Activated CD8-positive, alpha-beta memory T cell treated with anti-CD3 and anti-CD28 coated beads, Interleukin-2, amount 10 ng/mL, durations not matched to agents 7 days and 5 days (primary cell): ENCODE measurements at places on chromosomes 4 and X. TPM values are rescaled to one million over a fixed set of nuclear protein-coding genes. Genes with fewer than 3 reads are reported as not detected.
A peak's percentile ranks its signal among the peaks of the same experiment; 100 is the strongest.

- peaks cover 44% of the 10 kb centered on the region for H3K36me3 ChIP-seq
- H3K27me3 ChIP-seq, result no peaks in the 10 kb centered on the region
- peaks cover 23% of the 10 kb centered on the region for H3K4me1 ChIP-seq
- peak overlapping the region; percentile 58 for H3K27ac ChIP-seq
Observed at GRCh38 chrX:19544693-19545305, 29.5 kb upstream of the MAP3K15 start.

DNA sequence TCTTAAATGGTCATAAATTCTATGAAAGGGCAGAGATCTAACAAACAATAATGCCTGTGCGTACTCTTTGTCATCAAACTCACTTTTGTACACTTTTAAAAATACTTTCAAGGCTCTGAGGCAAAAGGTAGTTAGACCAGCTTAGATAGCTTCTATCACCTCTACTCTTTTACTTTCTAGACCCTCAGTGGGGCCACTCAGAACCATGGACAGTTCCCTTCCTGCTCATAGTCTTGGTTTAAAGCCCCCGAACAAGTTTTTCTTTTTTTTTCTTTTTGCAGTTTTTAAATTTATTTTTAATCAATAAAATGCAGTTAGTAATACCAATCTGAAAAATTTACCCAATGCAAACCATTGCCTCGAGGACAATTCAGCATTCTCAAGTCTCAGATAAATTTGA is 460.5 kb upstream of the CNKSR2 start:
- H3K4me1 ChIP-seq, result no peaks in the 10 kb centered on the region
- no peak overlapping the region for H3K4me3 ChIP-seq
- H3K27me3 ChIP-seq, result no peaks in the 10 kb centered on the region
- no peak for DNase-seq

Gene GALNT7
- 16.8 TPM for total RNA-seq

Gene SYTL4
- not detected for total RNA-seq

- no peak overlapping the region for H3K27ac ChIP-seq
- no peaks in the 10 kb centered on the region for H3K4me1 ChIP-seq
- no peaks in the 10 kb centered on the region for H3K27me3 ChIP-seq
- no peak overlapping the region for H3K4me3 ChIP-seq
- DNase-seq, result no peak
- H3K36me3 ChIP-seq, result no peaks in the 10 kb centered on the region
Observed at GRCh38 chr4:19486400-19486799, 765.3 kb upstream of the SLIT2 start.

DNA sequence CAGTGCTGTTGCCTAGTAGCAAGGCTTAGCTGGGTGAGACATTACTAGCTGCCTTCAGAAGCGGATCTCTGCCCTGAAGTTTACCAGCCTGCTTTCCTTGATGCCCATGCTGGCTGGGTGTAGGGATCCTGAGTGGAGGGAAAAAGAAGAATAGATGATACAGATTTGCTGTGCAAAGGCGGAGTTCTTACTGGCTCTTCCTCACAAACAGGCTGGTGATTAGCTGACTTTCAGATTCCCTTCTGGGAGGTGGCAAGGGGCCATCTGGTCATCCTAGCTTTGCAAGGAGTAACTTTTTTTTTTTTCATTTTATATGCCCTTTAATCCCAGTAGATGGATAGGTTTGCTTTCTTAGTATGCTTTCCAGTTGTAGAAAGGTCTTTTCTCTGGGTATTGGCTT is 44.8 kb downstream of the SMARCA5 start:
- peaks cover 38% of the 10 kb centered on the region for H3K4me1 ChIP-seq
- no peaks in the 10 kb centered on the region for H3K27me3 ChIP-seq
- peak overlapping the region; percentile 91 for H3K27ac ChIP-seq
- peak overlapping the region; percentile 89 for H3K4me3 ChIP-seq

DNA sequence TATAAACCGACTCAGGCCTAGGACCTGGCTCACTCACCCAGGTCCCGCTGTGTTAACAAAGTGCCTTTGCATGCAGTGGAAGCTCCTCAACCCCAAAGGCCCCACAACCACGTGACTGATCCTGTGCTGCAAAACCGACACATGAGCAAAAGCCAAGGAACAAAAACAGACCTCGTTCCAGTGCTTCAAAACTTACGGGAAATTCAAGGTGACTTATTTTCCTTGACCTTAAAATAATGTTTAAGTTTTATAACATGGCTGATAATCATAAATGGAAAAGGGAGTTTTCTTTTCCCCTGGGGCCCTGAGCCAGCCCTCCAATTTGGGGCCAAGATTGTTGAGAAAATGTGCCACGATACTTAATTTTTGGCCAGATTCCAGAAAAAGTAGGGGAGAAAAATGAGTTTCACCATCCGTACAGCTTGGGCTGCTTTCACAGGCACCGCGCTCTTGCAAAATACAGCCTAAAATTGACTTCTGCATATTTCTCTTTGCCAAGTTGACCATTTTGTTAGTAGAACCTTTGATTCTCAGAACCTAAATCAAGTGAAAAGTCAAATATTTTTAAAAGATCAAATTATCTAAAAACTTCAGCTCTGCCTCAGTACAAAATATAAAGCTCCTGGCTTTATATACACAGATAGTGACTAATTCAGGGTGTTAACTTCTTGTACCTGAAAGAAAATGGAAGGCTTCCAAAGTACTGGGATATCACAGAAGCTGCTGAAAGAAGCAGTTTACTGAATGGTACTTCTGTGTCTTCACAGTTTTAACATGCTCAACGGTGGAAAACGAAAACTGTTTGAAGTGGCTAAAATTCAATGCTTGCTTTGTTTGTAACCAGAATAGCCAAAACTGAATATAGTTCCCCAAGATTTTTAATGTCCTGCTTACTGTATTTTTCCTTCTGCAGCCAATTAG is 93.8 kb downstream of the APBB2 start:
- H3K27me3 ChIP-seq, result no peaks in the 10 kb centered on the region
- H3K4me1 ChIP-seq, result no peaks in the 10 kb centered on the region
- no peak overlapping the region for H3K4me3 ChIP-seq
- no peak overlapping the region for H3K27ac ChIP-seq
- no peaks in the 10 kb centered on the region for H3K36me3 ChIP-seq

DNA sequence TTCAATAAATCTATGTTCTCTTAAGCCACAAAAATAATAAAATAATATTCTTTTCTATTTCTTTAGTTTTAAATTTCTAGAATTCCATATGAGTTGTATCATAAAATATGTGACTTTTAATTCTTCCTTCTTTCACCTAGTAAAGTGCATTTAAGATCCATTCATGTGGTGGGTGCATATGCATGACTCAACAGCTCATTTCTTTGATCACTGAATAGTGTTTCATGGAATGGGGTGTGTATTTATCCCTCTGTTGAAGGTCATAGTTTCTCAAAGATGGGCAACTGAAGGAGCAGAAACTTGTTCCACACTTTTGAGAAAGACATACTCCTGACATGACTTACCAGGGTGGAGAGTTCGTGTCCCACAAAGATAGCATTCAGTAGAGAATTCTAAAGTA is 1230.3 kb upstream of the AGA start:
- DNase-seq, result no peak
- H3K27ac ChIP-seq, result no peak overlapping the region
- no peaks in the 10 kb centered on the region for H3K36me3 ChIP-seq
- no peaks in the 10 kb centered on the region for H3K4me1 ChIP-seq
- no peaks in the 10 kb centered on the region for H3K27me3 ChIP-seq
- H3K4me3 ChIP-seq, result no peak overlapping the region

- no peak for DNase-seq
- H3K4me3 ChIP-seq, result no peak overlapping the region
- H3K27me3 ChIP-seq, result no peaks in the 10 kb centered on the region
- H3K27ac ChIP-seq, result no peak overlapping the region
- H3K4me1 ChIP-seq, result no peaks in the 10 kb centered on the region
Observed at GRCh38 chrX:51487960-51488267, 8.5 kb downstream of the NUDT11 start.

DNA sequence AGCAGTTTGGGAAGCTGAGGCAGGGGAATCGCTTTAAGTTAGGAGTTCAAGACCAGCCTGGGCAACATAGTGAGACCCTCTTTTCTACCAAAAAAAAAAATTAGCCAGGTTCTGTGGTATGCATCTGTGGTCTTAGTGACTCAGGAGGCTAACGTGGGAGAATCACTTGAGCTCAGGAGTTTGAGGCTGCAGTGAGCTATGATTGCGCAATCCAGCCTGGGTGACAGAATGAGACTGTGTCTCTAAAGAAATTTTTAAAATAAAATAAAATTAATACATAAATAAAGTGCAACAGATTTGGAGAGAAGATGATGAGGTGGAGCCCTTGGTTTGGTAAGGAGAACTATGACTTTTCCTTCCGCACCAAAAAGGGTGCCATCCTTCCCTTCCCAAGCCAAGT is 436.9 kb downstream of the NLGN4X start:
- no peaks in the 10 kb centered on the region for H3K36me3 ChIP-seq
- DNase-seq, result no peak
- no peaks in the 10 kb centered on the region for H3K27me3 ChIP-seq
- H3K27ac ChIP-seq, result no peak overlapping the region
- H3K4me1 ChIP-seq, result no peaks in the 10 kb centered on the region

GRCh38 chrX:124232523-124233201 is 99.8 kb upstream of the TEX13D start:
- H3K36me3 ChIP-seq, result peaks cover 2% of the 10 kb centered on the region
- peak overlapping the region; percentile 61 for H3K27ac ChIP-seq
- peaks cover 29% of the 10 kb centered on the region for H3K4me1 ChIP-seq
- no peak overlapping the region for H3K4me3 ChIP-seq

- DNase-seq, result no peak
- no peaks in the 10 kb centered on the region for H3K4me1 ChIP-seq
- no peaks in the 10 kb centered on the region for H3K36me3 ChIP-seq
- no peak overlapping the region for H3K4me3 ChIP-seq
Observed at GRCh38 chr4:9916346-9916745, 105.0 kb downstream of the SLC2A9 start.

Gene SMIM31
- not detected for total RNA-seq

DNA sequence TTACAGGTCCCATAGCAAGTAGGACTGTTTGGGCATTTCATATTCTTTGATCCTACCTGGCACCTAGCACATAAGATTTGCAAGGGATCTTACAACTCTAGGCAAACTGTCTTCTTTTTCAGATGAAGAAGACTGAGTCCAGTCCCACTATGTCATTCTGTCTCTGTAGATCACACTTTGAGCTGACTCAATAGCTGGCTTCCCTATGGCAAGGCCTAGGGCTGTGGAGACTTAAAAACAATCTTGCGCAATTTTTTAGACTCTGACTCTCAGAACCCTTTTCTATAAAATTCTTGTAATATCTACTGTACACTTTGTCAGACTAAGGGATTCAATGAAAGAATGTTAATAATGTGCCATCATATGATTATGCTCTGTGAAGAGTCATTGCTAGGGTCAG is 26.7 kb downstream of the OTC start:
- H3K36me3 ChIP-seq, result no peaks in the 10 kb centered on the region
- H3K4me3 ChIP-seq, result no peak overlapping the region
- H3K27me3 ChIP-seq, result peaks cover 3% of the 10 kb centered on the region
- H3K4me1 ChIP-seq, result no peaks in the 10 kb centered on the region

Gene MANBA
- total RNA-seq, result 16.5 TPM
